ENCODE measurements at places on chromosomes 12 and 14. TPM values are rescaled to one million over a fixed set of nuclear protein-coding genes. Genes with fewer than 3 reads are reported as not detected.

DNA sequence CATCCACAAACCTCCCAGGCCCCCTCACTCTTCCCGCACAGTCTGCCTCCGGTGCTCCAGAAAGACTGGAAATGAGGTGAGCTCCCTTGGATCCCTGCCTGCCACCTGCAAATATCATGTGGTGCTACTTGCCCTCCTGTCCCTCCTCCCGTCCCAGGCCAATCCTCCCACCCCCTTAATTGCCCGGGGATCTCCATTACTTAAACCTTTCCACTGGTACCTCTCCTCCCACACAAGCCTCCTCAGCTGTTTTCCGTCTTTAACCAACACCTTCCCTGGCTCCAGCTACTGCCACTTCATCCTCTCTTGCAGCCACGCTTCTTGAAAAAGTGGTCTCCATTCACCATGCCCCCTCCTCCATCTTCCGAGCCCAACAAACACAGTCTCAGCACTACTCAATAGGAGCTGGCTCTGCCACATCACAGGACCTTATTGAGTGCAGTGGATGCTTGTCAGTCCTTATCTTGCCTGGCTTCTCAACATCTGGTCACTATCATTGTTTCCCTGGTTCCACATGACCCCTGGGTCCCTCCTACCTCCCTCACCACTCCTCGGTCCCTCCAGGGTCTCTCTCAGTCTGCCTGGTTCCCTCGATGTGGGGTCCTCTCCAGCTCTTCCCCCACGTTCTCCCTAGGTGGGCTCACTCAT lies 11.5 kb downstream of the FAIM2 start:
- no peak for DNase-seq

DNA sequence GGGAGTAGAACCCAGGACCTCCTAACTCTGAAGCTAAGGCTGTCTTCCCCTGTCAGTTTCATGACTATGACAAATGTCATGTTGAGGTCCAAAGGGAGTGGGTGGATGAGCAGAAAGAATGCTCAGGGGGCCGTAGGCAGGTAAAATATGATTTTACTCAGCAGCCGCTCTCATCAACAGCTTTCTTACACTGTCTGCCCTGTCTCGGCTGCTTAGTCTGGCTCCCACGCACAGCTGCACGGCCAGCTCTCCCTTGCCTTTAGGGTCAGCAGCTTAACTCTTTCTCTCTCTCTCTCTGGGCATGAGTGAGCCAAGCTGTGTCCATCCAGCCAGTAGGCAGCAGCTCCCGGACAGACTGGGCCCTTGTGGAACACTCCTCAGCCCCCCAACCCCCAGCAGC lies 95.2 kb downstream of the GCH1 start:
- no peak for DNase-seq

- no peak for DNase-seq
Measured at GRCh38 chr12:112482733-112483132, 64.0 kb downstream of the PTPN11 start.

DNA sequence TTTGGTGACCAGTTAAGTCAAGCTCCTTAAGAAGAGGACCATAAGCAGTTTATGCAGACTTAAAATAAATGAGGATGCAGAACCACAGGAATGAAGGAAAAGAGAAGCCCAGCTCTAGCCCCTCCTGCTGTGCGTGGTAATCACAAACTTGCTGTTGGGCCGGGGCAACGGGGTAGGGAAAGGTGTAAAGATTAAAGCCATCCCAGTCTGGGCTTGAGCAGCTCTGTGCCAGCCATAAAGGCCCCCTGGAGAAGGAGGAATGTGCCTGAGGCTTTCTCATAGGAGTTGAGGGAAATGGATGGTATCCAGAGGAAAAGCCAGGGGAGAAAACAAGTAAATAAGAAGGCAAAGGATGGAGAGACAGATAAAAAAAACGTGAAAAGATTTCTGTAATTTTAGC lies 25.1 kb downstream of the TEP1 start:
- DNase-seq, result no peak

- no peak for DNase-seq
Measured at GRCh38 chr12:79512068-79512467, 178.7 kb downstream of the PAWR start.

DNA sequence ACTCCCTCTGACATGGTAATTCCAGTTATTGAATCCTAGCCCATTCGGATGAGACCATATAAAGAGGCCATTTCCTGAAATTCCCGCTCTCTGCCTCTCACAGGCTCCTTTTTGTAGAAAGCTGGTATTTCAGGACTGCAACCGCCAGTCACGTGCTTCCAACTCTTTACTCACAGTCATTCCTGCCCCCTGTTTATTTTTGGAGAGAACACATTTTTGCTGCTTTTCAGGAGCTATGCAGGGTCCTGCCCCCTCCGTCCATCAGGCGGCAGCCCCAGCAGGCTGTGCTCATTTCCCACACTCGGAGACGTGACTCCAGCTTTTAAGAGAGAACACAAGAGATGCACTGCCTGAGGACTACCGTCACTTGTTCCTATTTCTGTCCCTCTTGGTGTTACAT lies 26.8 kb downstream of the IFT43 start:
- DNase-seq, result no peak

DNA sequence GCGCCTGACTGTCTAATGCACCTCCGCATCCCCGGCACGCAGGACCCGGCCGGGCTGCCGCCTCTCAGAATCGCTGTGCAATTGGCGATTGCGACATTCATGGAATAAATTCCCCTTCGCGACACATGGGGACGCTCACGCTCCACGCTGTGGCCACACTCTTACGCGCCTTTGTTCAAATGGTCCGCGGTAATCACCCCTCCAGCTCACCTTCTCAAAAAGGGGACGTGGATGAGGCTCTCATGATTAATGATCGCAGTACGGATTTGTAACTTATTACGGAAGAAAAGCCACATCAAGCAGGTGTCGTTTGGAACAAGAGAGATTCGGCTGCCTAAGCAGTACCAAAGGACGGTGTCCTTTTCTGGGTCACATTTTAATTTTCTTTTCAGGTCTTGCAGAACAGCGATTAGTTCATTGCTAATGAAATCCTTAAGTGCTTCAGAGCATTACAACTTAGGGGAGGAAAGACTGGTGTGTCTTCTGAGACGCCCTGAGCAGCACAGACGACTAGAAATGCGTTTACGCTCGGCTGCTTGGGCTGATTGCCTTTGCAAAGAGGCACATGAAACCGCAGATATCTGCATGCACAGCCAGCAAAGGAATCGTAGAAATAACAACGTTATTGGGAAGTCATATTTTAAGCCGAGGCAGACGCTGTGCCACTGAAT lies 37.3 kb upstream of the ADGRD1 start:
- DNase-seq, result peak; percentile 52

- no peak for DNase-seq
Measured at GRCh38 chr14:38342803-38343202, 86.9 kb upstream of the CLEC14A start.

Gene JAG2
- total RNA-seq, result 1.4 TPM

Gene PRMT5
- total RNA-seq, result 25.2 TPM

Gene SLC4A8
- total RNA-seq, result 0.04 TPM

Gene DBX2
- total RNA-seq, result not detected
